ENCODE measurements at places on chromosomes 3 and 15.

- no peak for DNase-seq
These were observed 4.4 kb downstream of the ACAP2 start for GRCh38 chr3:195438371-195438770.

GRCh38 chr3:101849714-101850245 lies 466 bp downstream of the NFKBIZ start:
- DNase-seq, result peak; percentile 9

GRCh38 chr3:27641271-27641800 lies 80.8 kb downstream of the EOMES start:
- DNase-seq, result no peak

DNA sequence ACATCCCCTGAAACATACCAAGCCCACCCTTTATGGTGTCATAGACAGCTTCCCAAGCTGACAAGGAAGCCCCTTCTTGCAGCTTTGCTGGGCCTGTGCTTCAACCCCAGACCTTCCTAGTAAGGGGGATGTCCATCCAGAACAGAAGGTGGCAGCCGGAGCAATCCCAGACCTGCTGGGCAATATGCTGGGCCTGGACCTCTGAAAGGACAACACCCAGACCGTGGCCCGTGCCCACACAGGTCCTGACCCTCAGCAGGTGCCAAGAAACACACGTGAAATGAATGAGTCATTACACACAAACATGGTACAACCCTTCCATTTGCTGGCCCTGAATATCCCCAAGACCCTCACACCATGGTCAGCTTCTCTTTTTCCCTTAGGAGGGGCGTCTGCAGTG lies 19.8 kb upstream of the VILL start:
- no peak for DNase-seq

DNA sequence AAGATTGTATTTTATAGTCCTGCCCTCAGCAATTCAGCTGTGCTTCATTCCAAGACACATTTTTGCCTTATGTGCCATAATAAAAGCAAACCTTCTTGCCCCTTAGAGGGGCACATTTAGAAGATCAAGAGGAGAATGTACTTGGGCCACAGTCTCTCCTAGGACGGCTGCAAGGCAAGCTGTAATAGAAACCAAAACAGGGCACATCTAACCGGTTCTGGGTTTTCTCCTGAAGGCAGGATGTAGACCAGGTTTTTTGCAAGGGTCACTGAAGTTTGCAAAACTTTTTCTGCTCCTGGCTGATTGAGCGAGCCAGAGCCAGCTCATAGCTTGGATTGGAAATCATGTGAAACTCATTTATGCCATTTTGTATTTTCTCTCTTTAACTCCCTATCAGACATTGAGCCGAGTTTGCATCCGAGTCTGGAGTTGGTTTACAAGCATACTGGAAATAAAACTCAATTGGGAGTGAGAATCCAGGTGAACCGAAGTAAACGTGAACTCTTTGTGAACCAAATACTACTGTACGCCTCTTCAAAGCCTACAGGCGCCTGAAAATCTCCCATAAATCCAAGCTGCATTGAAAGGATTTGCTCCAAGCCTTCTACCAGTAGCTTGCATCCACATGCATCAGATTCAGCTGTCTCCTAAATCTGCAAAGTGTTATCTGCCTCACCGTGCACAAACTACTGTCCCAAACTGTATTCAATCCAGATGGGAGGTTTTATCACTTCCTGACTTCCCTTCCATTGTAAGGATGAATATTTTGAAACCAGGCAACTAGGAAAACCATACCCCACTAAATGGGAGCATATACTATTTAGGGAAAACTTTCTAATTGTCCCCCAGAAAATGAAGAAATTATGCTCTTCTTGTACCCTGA lies 60.9 kb upstream of the TSC22D2 start:
- no peak for DNase-seq

DNA sequence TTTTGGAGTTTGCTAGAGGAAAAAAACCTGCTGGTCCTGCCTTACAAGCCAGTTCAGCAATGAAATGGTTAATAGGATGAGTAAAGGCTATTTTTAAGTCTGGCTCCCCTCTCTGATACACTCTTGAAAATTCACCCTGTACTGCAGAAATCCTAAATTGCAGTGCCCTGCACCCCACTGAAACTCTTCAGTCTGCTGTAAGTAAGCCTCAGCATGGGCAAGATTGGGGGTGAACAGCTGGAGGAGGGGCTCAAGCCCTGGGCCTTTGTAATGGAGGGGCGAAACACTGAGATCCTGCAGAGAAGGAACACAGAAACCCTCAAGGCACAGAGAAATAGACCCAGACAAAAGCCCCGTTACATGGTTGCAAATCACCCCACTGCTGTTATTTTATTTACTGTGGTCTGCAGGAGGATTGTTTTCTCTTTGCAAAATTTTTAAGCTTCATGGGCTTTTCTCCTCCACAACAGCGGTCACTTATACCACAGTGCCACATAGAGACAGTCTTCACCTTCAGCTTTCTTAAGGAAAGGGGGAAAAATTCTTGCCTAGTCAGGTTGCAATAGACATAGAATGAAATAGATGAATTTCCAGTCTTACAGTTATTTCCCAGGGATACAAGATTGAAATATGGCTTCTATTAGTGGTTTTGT lies 45.0 kb downstream of the SOX2 start:
- no peak for DNase-seq

GRCh38 chr15:67784090-67784781 lies 41.1 kb upstream of the SKOR1 start:
- no peak for DNase-seq

DNA sequence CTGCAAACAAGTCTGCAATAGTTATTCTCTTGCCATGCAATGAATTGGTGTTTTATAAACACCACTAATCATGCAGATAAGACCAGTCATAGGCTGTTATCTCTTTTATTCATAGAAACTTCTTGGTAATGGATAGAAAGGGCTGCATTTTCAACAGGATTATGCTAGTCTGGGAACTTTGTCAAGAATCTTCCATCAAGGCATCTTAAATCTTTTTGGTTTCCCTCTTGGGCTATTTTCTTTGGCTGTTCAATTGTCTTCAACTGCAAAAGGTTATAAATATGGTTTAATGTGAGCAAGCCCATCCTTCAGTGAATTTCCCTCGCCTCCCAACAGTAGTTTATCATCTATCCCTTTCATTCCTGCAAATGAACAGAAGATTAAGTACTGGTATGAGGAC lies 59.0 kb upstream of the MINAR1 start:
- no peak for DNase-seq

DNA sequence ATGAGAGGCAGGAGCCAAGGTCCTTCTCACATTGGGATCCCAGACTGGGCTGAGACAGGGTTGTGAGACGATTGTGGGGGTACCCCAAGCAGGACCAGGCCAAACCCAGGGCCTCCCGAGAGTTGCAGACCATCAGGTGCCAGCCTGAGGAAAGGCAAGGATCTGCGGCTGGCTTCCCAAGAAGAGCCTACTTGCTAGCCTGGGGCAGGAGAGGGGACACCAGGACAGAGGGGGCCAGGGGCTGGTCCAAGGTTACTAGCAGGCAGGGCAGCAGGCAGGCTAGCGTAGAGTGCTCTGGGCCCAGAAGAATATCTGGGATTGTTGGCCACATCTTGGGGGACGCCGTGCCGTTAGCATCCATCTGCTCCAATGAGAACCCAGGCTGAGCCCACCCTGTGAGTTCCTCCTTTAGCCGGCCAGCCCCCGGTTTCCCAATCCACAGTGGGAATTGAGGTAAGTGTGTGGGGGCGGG lies 546 bp downstream of the CISH start:
- no peak for DNase-seq

- no peak for DNase-seq
These were observed 36.1 kb downstream of the CRTC3 start for GRCh38 chr15:90565866-90566265.

- DNase-seq, result no peak
These were observed 163.5 kb downstream of the ABHD5 start for GRCh38 chr3:43854283-43854682.

GRCh38 chr3:31218082-31218481 lies 314.6 kb upstream of the STT3B start:
- no peak for DNase-seq

DNA sequence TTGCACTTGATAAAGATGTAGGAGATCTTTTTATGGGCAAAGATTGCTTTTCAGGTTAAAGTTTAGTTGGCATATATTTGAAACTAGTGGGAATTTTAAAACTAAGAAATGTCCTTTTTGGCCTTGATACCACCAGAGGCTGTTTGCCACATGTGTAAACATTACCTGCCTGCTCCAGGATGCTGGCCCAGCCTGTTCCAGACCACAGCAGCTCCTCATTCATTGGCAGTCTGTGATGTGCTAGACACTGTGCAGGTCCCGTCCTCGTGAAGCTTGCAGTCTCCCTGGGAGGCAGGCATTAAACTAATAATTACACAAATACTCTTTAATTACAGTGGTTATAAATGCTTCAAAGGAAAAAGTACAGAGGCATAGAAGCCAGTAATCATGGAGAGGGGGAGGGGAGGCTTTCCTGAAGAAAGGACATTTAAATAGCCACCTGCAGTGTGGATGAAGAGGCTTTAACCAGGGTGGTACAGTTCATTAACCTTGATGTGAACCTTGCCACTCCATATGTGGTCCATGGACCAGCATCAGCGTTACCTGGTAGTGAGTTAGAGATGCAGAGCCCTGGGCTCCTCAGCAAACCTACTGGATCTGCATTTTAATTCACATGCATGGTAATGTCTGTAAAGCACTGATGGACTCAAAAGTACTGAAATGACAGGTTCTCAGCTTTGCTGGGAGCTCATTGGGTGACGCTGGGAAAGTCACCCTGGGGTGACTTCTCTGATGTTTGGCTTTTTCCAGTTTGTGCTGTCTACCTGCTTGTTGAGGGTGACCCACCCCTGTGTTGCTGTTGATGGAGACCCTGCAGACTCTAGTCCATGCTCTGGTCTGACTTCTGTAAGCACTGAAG lies 5.3 kb downstream of the ZNF710 start:
- DNase-seq, result no peak

DNA sequence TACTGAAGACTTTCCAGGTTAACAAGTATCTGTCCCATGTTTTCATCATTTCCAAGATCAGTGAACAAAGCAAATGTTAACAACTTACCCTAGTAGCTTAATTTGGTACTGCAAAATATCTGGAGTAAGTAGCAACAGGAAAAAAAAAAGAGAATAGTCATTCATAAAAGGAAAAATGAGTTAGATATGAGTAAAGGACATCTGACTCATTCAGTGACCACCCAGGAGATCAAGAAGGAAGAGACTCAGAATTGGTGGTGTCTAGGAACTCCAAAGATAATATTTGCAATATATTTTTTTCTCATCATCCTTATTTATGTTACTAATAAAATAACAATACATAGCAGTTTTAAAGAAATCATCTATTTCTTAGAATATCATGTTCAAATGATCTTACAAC lies 253.8 kb upstream of the COL8A1 start:
- no peak for DNase-seq

- no peak for DNase-seq
These were observed 167.1 kb downstream of the ARRDC4 start for GRCh38 chr15:98127586-98127985.

DNA sequence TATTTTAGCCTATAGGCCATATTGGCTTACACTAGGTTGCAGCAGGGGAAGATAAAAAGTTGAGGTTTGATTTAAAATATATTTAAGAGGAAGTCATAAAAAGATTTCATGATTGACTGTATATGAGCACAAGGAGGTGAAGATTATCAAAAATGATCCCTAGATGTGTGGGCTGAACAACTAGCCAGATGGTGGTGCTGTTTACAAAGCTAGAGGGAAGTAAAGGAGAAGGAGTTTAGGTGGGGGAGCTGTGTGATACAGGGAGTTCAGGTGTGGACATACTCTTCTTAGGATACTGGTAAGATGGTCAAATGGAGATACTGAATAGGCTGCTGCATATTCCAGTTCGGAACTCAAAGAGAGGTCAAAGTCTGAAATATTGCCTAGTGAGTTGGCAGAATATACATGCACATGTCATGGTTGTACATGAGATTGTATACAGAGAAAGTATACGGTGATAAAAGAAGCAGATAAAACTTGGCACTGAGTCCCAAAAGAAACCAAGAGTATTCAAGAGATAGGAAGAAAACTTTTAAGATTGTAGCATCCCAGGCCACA lies 727.8 kb downstream of the NLGN1 start:
- DNase-seq, result no peak

- DNase-seq, result no peak
These were observed 25.3 kb upstream of the ARHGEF26 start for GRCh38 chr3:154095832-154096421.

- DNase-seq, result no peak
These were observed 16.0 kb downstream of the PIGB start for GRCh38 chr15:55334997-55335396.

DNA sequence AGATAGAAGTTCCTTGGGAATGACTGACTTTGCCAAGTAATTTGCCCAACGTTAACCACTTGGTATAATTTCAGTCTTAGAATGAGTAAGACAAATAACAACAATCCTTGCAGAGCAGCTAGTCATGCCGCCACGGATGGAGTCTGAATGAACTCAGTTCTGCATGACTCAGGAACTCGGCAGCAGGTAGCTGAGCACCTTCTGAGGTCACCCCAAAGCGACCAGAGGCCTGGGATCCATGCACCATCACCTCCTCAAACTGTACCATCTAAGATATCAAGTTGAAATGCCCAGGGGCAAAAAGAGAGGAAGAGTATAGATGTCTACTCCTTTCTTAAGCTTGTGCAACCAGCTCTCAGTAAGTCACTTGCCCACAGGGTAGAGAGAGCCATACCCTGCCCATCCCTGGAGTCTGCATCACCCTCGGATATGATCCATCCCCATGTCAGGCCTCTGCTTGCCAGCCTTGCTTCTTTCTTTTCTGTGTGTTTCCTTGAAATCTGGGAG lies 8.5 kb upstream of the CDCP1 start:
- DNase-seq, result no peak

Data from stimulated activated CD4-positive, alpha-beta T cell treated with anti-CD3 and anti-CD28 coated beads, Interleukin-1b, Interleukin-23, amount 100 ng/mL, for 1 hour (primary cell).